ENCODE measurements at places on chromosomes 4 and X.

DNA sequence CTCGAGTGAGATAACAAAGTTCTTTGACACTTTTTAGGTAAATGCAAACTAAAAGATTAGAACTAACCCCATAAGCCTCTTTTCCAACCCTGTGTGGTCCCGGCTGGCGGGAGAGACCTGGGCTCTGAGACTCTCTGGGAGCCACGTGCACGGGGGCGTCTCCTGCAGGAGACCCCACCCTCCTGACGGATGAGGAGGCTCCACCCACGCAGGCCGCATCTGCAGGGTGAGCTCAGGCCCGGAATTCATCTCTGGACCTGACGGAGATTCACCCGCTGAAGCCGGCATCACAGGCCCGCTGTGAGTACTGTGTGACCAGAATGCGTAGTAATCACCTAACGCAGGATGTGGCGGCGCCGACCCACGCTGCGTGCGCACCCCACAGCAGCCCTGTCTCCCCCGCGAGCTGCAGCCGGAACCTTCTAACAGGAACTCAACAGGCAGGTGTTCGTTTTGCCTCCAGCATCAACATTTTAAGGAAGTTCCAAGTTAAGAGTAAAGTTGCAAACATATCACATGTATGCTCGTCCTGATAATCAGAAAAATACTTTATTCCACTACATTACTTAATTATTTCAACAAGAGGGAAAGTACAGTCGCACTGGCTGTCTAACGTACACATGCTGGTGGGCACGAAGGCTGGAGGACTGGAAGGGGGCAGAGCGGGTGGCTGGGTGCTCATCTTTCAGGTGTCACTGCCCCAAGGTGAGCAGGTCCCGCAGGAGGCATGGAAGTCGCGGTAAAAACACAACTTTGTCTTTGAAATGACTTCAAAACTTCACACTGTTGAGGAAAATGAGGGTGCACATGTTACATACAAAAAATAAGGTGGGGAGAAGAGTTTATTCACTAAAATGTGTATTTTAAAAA, 44.5 kb downstream of the FGFRL1 start:
- DNase-seq: no peak

GRCh38 chr4:65670331-65671031, at the start of gene EPHA5:
Gene EPHA5 (minus strand): TSS chr4:65670489. CDS start chr4:65669742, 747 bp downstream.
- peak; percentile 70 for DNase-seq

DNA sequence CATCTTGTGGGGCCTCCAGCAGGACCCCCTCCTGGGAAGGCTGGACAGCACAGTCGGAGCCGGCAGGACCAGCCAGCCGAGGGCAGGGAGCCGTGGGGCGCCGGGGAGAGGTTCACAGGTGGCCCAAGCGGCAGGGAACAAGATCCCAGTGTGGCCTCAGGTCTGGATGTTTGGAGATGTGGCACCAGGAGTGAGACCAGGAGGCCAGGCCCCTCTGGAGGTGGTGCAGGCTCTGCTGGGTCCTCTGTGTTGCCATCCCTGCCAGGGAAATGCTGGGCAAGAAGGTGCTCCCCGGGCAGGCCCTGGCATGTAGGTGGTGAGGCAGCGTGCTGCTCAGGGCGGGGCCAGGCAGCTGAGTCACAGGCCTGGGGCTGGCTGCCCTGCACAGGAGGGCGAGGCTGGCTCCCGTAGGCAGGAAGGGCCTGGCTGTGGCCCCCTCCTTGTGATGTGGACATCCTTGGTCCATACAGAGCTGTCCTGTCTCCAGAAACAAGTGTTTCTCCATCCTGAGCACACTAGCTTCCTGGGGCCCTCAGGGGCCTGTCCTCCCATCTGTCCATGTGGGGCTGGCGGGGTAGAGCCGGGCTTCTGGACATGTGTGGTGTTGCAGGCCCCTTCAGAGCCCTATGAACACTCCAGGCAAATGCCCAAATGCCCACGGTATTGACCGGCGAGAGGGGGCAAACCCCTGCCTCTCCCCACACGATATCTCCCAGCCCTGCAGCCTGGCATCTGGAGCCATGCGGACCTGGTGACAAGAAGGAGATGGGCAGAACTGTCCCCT, 4.8 kb upstream of the HGFAC start:
- DNase-seq: no peak

GRCh38 chrX:44101281-44101680, 128.1 kb upstream of the NDP start:
- DNase-seq: no peak

DNA sequence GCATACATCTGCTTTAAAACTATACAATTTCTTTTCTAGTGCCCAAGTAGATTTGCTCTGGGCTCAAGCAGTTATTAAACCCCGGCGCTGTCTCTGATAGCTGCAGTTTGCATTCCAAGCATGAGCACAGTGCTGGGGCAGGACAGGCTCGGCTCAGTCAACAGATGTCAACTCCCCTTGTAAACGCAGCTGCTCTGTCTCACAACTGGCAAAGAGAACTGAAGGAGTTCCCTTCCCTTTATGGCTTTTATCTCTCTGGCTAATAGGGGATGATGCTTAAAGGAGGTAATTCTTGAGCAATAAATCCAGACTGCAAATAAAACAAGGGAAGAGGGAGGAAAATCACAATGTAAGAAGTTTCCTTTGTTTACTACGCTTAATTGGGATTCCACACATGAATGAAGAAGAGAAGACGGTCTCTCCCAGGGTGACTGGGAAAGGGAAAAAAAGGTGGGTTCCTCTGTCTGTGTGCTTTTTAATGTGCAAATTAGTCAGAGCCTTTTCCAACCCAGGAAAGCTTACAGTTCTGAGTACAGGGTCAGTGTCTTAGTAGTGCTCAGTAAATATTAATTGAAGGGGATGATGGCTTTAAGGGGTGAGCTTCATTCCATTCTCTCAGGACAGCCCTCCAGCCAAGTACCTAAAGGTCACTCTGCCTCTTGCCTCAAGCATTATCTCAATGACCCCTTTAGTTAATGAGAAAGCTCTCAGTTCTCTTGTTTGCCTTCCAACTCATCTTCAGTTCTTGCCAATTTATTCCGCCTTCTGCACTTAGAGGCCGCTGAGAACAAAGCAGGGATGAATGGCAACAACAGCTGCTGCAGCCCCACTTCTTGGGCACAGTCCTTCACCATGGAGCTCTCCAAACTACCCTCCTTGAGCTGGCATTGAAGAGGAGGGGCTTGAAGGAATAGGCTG, 155.7 kb upstream of the JADE1 start:
- peak; percentile 7 for DNase-seq

DNA sequence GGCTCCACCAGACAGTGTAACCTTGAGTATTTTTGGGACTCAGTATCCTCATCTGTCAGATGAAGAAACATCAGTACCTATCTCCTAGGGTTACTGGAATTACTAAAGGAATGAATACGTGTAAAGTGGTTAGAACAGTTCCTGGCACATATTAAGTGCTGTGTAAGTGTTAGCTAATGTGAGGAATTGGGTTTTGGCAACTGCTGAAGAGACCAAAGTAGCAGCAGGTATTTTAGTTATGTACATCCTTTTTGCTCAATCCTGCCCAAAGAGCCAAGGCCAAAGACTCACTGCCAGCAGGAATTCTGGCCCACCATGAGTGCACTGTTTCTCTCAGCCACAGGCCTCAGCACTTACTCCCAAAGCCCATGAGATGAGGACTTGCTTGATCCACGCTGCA, 16.7 kb upstream of the MCF2 start:
- no peak for DNase-seq

GRCh38 chrX:122833230-122833629, 350.8 kb upstream of the GRIA3 start:
- no peak for DNase-seq

GRCh38 chr4:105715692-105716278, 7.2 kb downstream of the GSTCD start:
- no peak for DNase-seq

GRCh38 chr4:17687237-17687857, 72.9 kb downstream of the MED28 start:
- DNase-seq: no peak

- no peak for DNase-seq
Measured at GRCh38 chr4:108570993-108571569, 49.3 kb upstream of the RPL34 start.

- DNase-seq: no peak
Measured at GRCh38 chr4:109912706-109913595, at the start of gene EGF. Gene EGF (plus strand): TSS chr4:109912883. CDS start chr4:109913336, 453 bp downstream.

- no peak for DNase-seq
Measured at GRCh38 chr4:28238876-28239275, 1378.2 kb downstream of the STIM2 start.

GRCh38 chrX:7164174-7164573, 16.2 kb upstream of the PUDP start:
- no peak for DNase-seq

- DNase-seq: no peak
Measured at GRCh38 chr4:157824021-157824420, 348.8 kb downstream of the GASK1B start.

DNA sequence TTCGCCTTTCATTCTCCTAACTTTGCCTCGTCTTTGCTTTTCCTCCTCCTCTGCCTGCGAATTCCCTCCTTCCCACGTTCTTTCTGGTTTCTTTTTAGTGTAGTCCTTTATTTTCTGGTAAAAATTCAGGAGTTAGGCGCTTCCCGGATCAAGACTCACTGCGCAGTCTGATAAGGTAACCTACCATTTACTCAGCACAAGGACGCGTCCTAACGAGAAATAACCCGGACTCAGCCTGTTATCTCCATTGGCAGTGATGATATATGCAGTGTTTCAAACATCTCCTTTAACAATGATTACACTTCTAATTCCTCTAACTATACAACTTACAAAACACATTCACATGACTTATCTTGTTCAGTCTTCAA, 357 bp upstream of the ETNPPL start:
- no peak for DNase-seq

GRCh38 chr4:102935716-102936115, 66.9 kb downstream of the CISD2 start:
- DNase-seq: no peak

- DNase-seq: no peak
Measured at GRCh38 chr4:5878359-5878758, 14.5 kb downstream of the CRMP1 start.

- no peak for DNase-seq
Measured at GRCh38 chr4:25937801-25938200, 23.8 kb downstream of the SMIM20 start.

DNA sequence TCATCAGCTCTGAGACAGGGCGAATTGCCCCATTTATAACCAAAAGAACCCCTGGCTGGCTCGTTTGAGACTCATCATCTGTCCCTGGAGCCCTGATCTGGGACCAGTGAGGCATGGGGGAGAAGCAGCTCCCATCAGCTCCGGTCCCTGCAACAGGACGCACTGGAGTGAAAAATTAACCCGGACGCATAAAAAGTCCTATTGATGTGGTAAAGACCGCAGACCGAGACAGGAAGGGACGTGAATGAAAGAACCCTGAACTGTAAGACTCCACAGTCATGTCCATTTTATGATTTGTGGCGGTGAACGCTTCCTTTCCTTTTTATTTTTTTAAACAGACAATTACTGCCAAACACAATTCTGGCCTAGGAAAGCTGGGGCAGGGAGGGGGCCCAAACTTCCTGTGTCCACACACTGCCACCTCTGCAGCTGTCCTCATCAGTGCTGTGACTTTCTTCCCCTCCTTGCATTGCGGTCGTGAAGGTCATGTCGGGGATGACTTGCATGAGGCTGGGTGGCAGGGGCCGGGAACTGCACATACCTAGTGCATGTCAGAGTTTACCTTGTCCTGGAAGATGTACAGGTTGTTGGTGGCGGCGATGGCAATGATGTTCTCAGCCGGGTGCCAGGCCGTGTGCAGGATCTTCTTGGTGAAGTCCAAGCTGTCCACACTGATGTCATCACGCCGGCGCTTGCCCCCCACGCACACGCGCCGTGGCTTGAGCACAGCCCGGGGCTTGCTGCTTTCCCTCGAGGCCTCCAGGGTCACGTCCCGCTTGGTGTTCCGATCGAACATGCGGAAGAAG, 53.3 kb downstream of the WFS1 start:
- no peak for DNase-seq

All from amygdala (tissue), 56 donors.